ENCODE measurements at places on chromosomes 5 and 9.

DNA sequence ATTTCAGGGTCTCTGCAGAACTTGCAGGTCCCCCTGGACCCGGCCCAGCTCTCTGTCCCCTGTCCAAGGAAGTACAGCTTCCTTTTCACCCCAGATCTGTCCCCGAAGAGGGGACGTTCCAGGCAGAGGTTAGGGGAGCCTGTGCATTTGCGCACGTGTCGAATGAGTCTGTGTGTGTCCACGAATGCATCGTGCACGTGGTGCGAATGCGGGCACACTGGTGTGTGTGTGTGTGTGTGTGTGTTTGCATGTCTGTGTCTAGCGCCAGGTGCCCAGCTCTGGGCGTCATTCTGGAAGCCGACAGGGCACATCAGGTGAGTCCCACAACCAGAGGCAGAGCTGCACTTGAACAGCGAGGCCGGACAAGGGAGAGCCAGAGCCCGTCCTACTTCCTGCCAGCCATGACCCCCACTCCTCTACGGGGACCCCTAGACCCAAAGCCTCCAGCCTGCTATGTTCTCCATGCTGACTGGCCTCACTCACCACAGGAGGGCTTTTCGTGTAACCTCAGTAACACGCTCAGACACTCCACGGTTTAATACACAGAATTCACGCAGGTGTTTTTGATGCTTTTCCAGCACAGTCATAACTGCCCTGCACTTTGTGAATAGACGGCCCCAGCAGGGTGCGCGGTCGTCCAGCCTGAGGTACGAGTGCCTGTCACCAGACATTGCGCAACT lies 41.3 kb upstream of the CACNA1B start:
- no peak for DNase-seq

DNA sequence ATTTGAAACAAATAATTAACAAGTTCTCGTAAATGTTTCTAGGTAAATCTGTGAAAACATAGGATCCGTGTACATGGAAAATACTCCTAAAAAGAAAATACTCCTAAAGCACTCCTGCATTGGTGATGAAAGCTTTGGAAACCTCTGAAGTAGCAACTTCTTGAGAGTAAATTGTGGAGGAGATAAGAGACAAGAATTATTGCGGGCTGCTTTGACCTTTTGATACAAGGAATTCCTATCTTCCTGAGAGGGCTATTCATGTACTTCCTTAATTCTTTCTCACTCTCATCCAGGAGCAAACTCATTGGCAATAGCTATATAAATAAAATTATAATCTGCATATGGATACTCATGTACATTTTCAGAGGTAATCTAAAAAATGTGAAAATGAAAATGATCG lies 158.4 kb upstream of the PIK3R1 start:
- no peak for DNase-seq

DNA sequence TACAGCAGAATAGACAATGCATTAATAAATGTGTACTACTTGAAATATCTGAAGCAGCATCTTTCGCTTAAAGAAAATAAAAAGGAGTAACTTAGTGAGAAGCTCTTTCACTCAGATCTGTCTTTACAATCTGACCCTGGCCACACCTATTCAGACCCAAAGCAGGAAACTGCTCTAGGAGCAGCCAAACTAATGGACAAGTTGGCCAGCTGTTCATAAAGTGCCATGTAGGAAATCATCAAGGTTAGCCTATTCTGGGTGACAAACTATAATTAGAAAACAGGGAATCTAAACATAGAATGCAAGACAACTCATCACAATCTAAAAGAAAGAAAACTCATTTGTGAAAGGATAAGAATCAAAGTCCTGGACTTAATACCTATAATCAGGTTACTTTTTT lies 101.3 kb downstream of the AGTPBP1 start:
- DNase-seq, result no peak

- DNase-seq, result no peak
Measured at GRCh38 chr5:135708481-135709207, 125.8 kb upstream of the SLC25A48 start.

- DNase-seq, result no peak
Measured at GRCh38 chr9:34457266-34458012, 931 bp downstream of the FAM219A start.

DNA sequence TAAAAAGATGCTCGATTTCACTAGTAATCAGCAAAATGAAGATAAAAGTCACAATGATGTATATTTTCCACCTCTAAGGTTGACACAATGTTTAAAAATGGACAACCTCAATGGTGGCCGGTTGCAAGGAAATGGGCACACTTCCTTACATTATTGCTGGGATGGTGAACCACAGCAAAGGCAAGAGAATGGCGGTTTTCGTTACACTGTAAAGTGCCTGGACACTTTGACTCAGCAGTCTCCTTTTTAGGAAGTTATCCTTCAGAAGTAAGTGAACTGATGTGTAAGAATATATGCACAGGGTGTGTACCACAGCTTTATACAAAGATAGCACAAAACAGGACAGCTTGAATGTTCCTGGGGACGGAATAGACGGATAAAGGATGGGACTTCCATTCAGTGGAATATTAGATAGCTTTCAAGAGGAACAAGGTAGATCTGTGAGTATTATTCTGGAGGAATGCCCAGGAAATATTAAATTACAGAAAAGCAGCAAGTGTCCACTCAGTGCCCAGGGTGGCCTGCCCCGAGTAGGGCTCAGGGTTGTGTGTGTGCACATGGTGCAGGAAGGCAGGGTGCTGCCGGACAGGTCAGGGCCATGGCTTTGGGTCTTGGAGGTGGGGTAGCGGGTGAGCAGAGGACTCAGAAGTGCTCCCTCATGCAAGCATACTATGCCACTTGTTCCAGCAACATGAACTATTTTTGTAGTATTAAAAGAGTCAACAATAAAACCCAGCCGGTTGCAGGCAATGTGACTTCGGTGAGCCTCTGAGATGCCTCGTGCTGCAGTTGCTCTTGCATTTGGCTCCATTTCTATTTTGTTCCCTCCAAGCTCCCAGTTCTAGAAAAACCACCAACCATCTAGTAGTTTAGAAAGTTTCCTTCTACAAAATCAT lies 24.5 kb downstream of the GADD45G start:
- no peak for DNase-seq

DNA sequence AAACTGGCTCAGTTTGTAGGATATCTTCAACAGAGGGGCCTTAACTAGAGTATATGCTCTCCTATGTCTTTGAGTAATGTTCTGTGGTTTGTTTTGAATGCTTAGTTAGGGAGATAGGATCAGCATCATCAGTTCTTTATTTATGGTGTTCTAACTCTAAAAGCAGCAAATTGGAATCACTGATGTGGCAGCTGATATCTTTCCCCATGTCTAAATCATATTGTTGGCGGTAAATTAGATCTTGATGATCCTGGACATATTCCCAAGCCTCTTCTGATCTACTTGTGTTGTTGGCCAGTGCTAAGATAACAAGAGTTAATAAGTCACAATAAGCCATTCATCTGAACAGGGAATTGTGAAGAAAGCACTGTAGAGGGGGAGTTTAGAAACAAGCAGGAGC lies 332.4 kb upstream of the DAB2 start:
- no peak for DNase-seq

DNA sequence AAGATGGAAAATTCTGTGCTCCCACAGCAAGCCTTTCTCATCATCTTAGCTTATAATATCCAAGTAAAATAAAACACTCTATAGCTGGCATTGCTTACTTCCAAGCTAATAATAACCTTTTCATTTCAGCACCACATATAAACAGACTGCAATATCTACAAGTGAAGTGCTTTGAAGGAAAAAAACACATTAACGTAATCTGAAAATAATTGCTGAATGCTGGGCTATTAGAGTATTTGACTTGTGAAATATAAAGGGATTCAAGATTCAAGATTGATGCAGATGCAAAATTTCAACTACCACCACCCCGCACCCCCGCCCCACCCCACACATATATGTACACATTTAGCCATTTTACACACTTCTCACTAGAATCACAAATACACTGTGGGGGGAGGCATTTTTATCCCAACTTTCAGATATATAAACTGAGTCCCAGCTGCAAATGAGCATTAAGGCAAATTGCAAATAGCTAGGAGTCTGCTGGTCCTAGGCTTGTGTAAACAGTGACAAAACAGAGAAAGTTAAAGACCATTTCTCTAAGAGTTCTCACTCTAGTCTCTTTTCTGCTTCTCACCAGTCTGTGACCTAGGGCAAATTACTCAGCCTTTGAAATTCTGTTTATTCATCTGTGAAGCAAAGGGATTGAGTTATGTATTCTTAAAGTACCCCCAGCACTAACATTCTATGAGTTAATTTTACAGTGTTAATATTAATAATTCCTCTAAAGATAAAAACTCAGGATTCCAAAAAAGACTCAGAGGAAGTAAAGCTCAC lies 489.4 kb downstream of the PRELID2 start:
- no peak for DNase-seq

DNA sequence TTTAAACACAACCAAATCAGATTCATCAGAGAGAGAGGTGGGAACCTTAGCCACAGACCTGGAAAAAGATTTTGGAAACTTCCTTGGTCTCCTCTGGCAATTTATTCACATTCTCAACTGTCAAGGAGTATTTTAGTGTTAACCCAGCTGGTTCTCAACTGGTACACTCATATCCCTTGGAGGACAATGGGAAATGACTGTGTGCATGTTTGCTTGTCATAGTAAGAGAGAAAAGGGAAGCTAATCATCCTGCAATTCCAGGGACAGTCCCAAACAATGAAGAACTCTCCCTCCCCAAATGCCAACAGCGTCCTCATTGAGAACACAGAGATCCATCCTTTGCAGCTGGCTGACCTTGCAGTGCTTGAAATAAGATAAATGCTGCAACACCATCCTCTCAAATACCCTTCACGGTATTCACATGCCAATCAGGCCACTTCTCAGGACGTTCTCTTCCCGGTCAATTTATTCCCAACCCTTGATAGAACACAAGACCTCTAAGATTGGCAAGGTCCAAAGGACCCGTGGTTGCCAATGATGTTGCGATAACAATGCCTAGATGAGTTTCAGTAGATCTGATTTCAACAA lies 75.5 kb downstream of the EPB41L4B start:
- no peak for DNase-seq

- no peak for DNase-seq
Measured at GRCh38 chr5:1827886-1828397, 26.7 kb downstream of the NDUFS6 start.

GRCh38 chr5:165576678-165577275 lies 2071.4 kb downstream of the MAT2B start:
- no peak for DNase-seq

DNA sequence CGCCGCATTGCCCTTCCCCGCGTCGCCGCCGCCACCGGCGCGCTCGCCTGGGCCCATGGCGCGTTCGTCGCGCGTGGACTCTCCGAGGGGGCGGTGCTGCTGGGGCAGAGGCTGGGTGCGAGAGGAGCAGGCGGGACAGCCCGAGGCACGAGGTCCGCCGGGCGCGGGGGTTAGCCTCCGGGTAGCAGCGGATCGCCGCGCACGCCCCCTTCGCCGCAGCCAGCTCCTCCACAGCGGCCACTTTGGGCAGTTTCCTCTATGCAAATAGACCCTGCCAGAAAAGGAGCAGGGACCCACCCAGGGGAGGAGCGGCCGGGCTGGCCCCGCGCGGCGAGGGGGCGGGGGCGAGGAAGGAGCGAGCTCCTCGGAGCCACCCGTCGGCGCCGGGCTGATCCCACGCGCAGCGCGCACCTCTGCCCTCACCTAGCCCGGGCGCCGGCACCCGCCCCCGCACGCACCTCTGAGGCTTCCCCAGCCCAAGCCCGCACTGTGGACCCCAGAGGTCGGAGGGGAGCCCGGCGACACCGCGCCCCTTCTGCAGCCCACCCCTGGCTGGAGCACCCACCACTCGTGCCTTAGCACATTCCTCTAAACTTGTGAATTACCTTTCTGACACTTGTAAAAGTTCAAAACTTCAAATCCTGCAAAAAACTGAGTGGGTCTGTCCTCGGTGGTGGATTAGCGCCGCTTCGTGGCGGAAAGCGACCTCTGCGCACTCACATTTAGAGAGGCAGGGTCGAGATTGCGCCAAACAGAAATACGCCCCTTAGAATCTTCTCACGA lies at the start of gene COL23A1:
COL23A1 (minus strand) TSS at position 253 of the 783 bp plus-strand sequence.
- DNase-seq, result no peak

DNA sequence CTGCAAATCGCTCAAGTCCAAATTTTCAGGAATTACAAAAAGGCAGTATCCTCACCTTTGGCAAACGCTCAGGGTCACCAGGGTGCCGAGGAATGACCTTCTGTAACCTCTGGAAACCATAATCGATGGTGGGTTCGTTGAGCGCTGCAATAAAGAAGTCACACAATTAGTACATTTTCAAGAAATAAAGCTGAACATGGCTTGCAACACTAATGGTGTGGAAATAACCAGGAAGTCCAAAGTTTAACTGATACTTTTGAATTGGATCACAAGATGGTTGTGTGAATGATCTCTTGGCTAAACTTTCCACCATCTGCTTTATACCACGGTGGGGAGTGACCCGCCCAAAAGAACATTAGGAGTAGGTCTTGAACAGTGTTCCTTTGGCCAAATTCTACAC lies 368.7 kb downstream of the EBF1 start:
- DNase-seq, result no peak

- DNase-seq, result no peak
Measured at GRCh38 chr5:1131726-1132125, 19.9 kb upstream of the SLC12A7 start.

- DNase-seq, result no peak
Measured at GRCh38 chr5:136631186-136631585, 265.8 kb upstream of the TRPC7 start.

DNA sequence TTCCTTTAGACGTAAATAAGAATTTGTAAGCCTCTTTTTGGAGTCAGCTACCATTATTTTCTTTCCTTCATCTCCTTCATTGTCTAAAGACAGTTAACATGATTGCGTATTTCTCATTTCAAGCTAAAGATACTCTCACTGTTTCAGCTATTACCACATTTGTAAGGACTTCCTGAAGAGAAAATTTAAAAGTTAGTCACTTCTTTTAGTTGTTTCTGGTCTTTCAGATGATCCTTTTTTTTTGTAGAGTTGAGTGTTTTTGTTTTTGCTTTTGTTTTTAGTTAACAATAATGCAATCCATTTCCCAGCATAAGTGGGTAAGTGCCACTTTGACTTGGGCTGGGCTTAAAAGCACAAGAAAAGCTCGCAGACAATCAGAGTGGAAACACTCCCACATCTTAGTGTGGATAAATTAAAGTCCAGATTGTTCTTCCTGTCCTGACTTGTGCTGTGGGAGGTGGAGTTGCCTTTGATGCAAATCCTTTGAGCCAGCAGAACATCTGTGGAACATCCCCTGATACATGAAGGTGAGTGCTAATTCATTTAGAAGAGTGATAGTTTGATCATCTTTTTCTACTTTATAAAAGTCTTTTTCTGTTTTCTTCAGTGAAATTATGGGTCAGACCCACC lies 2.0 kb downstream of the IL31RA start:
- no peak for DNase-seq

- no peak for DNase-seq
Measured at GRCh38 chr9:98575379-98576346, 133.1 kb downstream of the GABBR2 start.

DNA sequence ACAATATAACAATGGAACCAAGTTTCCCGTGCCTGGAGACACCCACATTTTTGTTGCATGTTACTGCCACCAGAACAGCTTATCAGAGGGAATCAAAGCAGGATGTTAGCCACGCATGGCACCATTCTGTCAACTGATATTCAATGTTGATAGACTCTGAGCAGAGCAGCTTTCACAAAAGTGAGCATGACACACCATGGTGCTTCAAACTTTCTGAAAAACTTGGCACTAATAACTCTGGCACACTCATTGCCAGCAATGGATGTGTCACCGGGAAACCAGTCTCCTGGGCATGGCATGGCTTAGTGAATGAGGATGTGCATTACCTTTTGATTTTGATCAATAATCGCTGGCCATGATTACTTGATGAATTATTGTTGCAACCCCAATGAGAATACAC lies 19.7 kb downstream of the NIPSNAP3B start:
- no peak for DNase-seq

GRCh38 chr9:122172131-122172530 lies 12.4 kb downstream of the MORN5 start:
- no peak for DNase-seq
